ENCODE measurements at places on chromosomes 7 and 10.

- H3K27ac ChIP-seq: no peak overlapping the region
- H3K27me3 ChIP-seq: no peaks in the 10 kb centered on the region
- no peaks in the 10 kb centered on the region for H3K4me1 ChIP-seq
- H3K4me3 ChIP-seq: no peak overlapping the region
- H3K36me3 ChIP-seq: peaks cover 9% of the 10 kb centered on the region
Measured at GRCh38 chr7:33183504-33183903, 54.1 kb downstream of the BBS9 start.

GRCh38 chr10:15202639-15203038 lies 34.1 kb upstream of the NMT2 start:
- H3K4me1 ChIP-seq: peaks cover 14% of the 10 kb centered on the region
- no peak overlapping the region for H3K27ac ChIP-seq
- H3K4me3 ChIP-seq: no peak overlapping the region

DNA sequence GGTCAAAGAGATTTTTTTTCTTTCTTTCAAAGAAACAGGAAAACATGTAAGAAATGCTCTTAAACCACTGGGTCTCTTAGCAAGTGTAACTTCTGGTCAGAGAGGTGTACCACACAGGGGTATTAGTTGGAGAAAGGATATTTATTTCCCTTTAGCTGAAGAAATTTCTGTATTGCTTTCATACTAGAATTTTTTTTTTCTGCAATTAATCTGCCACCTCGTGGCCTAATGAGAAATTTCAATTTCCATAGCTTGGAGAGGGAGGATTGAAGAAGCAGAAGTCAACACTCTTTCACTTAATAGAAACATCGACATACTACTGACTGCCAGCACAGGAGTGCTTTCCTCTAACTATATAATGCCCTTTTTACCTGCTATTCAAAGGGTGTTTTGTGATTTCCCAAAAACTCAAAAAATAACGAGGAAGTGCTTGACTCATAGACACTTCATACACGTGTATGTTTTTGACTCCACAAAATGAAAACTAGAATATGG lies 177.6 kb upstream of the NAMPT start:
- H3K4me3 ChIP-seq: no peak overlapping the region
- H3K36me3 ChIP-seq: no peaks in the 10 kb centered on the region
- no peaks in the 10 kb centered on the region for H3K4me1 ChIP-seq
- no peaks in the 10 kb centered on the region for H3K27me3 ChIP-seq

DNA sequence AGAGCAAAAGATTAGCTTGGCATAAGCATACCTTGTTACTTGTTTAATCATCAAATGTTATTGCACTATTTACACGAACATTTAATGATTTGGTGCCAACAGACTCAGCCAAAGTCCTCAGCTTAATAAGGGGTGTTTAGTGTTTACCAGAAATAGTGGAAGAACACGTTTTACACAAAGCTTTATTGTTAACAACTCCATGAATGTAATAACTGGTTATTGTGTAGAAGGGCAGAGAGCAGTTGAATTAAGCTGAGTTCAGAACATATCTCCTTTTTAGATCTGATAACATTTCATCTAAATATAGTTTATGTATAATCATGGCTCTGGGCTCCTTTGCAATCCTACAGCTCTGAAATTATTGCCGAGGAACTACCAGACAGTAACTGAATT lies 99.1 kb downstream of the CABCOCO1 start:
- H3K4me3 ChIP-seq: no peak overlapping the region
- H3K36me3 ChIP-seq: no peaks in the 10 kb centered on the region
- no peak overlapping the region for H3K27ac ChIP-seq
- no peak for DNase-seq
- peaks cover 10% of the 10 kb centered on the region for H3K4me1 ChIP-seq

DNA sequence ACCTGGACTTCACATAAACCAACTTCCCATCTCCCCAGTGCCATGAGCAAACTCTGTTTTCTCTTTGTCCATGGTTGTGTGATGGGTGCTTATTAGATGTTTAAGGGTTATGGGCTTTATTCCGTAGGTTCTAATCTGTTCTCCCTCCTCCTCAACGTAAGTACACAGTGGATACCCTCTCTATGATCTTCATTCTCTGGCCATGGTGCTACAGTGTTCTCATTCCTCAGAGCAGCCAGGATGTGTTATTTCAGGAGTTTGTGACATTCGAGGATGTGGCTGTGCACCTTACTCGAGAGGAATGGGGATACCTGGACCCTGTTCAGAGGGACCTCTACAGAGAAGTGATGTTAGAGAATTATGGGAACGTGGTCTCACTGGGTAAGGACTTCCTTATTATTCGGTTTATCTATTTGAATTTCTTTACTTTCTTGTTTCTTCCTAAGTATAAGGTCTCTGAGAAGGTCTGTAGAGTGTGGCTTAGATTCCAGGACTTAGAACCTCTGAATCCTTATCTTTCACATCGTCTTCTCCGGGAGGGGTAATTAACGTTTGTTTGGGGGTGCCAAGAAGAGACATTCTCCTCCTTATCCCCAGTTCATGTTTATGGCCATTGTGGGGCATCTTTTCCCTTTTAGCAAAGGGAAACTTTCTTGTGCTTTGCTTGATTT lies 3.8 kb downstream of the ZNF655 start:
- no peak for DNase-seq
- peaks cover 48% of the 10 kb centered on the region for H3K4me1 ChIP-seq
- peaks cover 66% of the 10 kb centered on the region for H3K36me3 ChIP-seq
- no peak overlapping the region for H3K27ac ChIP-seq
- H3K4me3 ChIP-seq: no peak overlapping the region
- no peaks in the 10 kb centered on the region for H3K27me3 ChIP-seq

GRCh38 chr7:777728-778078 lies 50.6 kb upstream of the PRKAR1B start:
- no peak overlapping the region for H3K4me3 ChIP-seq
- peaks cover 8% of the 10 kb centered on the region for H3K36me3 ChIP-seq
- H3K27ac ChIP-seq: no peak overlapping the region
- DNase-seq: no peak
- H3K4me1 ChIP-seq: no peaks in the 10 kb centered on the region

- peaks cover 19% of the 10 kb centered on the region for H3K27me3 ChIP-seq
- H3K4me1 ChIP-seq: peaks cover 7% of the 10 kb centered on the region
- no peak for DNase-seq
- H3K4me3 ChIP-seq: no peak overlapping the region
- H3K27ac ChIP-seq: no peak overlapping the region
Measured at GRCh38 chr7:25624051-25624450, 395.8 kb upstream of the NPVF start.

- H3K27ac ChIP-seq: no peak overlapping the region
- H3K27me3 ChIP-seq: peaks cover 32% of the 10 kb centered on the region
- peaks cover 2% of the 10 kb centered on the region for H3K36me3 ChIP-seq
- DNase-seq: no peak
- H3K4me3 ChIP-seq: no peak overlapping the region
Measured at GRCh38 chr7:25669281-25669781, 441.0 kb upstream of the NPVF start.
